ENCODE measurements at places on chromosomes 5 and 9.

DNA sequence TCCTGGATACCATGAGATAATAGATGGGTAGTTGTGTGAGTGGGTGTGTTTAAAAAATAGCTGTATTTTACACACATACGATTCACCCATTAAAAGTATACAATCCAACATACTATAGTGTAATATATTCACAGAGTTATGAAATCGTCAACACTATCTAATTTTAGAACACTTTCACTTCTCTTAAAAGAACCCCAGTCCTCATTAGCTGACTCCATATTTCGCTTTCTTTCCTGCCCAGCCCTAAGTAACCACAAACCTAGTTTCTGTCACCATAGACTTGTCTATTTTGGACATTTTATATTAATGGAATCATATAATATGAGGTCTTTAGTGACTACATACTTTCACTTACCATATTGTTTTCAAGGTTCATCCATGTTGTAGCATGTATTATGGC, 63.8 kb upstream of the S1PR3 start:
- DNase-seq, result no peak

GRCh38 chr5:150960791-150961396, 56.1 kb upstream of the ZNF300 start:
- no peak for DNase-seq

DNA sequence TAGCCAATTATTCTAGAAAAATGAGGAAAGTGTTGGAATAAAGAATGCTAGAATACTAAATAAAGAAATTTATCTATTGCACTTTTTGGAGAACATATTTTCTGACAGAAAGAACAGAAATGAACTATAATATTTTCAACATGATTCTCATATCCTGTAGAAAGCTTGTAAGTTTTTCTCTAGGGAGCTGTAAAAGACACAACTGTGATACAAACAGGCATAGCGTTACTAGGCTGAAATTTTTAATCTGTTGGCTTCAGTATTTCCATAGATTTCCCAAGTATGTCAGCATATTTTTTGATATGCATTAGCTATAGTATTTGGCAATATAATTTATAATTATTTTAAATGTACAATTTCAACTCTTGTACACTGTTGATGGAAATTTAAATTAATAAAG, 31.3 kb downstream of the ANXA1 start:
- no peak for DNase-seq

- DNase-seq, result no peak
Observed at GRCh38 chr9:99034149-99034548, 70.8 kb upstream of the TGFBR1 start.

All from left lung (tissue), 14 donors.